ENCODE measurements at places on chromosomes 5 and 9.

- no peak for DNase-seq
These were observed 49.9 kb downstream of the LRRTM2 start for GRCh38 chr5:138824924-138825863.

GRCh38 chr9:125888211-125888610 lies 141.0 kb downstream of the PBX3 start:
- DNase-seq = no peak

DNA sequence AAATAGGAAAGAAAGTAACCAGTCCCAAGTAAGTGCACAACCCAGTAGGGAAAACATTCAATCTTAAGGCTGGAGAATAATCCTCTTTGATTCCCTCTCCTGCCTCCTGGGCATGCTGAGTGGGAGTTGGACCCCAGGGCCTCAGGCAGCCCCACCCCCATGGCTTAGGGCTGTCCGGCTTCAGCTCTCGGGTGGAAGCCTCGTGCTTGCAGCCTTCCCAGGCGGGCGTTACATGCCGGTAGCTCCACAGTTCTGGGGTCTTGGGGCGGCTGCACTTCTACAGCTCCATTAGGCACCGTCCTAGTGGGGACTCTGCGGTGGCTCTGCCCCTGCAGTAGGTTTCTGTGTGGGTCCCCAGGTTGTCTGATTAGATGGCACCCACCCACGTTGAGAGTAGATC lies 10.1 kb downstream of the GLIPR2 start:
- no peak for DNase-seq

DNA sequence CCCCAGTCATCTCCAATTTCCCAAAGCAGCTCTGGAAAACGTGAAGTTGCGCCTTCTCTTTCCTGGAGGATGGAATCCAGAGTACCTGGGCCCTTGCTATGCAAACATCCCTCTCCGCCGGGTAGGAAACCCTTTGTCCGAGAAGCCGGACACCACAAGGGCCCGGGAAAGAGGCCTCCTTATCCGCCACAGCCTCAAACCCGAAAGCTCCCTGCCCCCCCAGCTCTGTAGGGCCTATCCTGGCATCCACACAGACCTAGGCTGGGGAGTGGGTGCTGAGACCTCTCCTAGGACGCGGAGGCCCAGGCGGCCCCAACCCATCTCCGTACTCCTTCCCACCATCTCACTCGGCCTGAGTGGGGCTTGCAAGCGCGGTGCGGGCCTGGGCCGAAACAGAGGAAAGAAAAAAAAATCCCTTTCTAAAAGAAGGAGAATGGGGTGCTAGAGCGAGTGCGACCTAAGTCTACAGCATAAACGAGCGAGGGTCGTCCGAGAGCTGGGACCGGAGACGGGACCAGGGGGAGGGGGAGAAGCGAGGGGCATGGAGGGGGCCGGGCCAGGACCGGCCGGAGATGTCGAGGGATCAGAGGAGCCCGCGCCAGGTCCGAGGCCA lies 624 bp downstream of the FBXW11 start:
- peak; percentile 12 for DNase-seq

GRCh38 chr5:58759745-58760144 lies 176.9 kb downstream of the RAB3C start:
- no peak for DNase-seq

DNA sequence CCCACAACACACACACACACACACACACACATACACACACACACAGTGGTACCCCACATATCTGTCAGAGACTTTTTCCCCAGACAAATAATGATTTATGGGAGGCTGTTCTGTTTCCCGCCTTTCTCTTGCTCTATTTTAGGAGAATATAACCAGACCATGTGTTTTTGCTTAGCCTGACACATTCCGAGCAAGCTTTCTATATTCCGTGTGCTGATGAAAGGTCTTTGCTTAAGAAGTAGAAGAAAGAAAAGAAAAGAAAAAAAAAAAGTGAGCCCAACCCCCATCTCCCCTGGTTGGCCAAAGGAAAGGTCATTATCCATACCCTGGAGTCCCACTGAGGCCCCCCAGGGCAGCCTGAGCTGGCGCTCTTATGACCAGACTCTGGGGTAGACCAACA lies 338.6 kb downstream of the SLIT3 start:
- no peak for DNase-seq

DNA sequence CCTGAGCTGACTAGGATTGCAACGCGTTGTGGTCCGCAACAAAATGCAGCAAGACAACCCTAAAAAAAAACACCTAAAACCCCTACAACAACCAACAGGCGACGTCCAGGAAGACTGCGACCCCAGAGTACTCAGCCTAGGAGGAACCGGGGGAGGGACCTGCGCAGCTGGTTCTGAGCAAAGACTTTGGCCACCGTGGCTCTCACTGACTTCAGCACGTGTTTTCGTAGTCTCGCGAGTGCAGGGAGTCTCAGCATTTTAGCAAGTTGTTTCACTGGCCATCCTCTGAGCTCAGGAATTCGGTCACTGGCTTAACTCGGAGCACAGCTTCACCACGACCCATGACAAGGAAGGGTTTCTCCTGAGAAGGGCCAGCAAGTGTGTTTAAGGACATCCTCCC lies 8.6 kb upstream of the ZDHHC11 start:
- no peak for DNase-seq
